ENCODE measurements at places on chromosomes 5 and 9. TPM values are rescaled to one million over a fixed set of nuclear protein-coding genes. Genes with fewer than 3 reads are reported as not detected.
A peak's percentile ranks its signal among the peaks of the same experiment; 100 is the strongest.

DNA sequence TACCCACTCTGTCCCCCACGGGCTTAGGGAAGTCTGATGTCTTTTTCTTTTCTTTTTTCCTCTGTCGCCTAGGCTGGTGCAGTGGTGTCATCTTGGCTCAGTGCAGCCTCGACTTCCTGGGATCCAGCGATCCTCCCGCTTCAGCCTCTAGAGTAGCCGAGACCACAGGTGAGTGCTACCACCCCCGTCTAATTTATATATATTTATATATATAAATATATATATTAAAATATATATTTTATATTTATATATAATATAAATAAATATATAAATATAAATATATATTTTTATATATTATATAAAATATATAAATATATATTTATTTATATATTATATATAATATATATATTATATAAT is 3.3 kb upstream of the ANXA2R start:
- no peak for DNase-seq
- peaks cover 51% of the 10 kb centered on the region for H3K4me1 ChIP-seq
- peak overlapping the region; percentile 84 for H3K4me3 ChIP-seq
- peaks cover 13% of the 10 kb centered on the region for H3K36me3 ChIP-seq
- peak overlapping the region; percentile 96 for H3K27ac ChIP-seq
- H3K27me3 ChIP-seq = no peaks in the 10 kb centered on the region

DNA sequence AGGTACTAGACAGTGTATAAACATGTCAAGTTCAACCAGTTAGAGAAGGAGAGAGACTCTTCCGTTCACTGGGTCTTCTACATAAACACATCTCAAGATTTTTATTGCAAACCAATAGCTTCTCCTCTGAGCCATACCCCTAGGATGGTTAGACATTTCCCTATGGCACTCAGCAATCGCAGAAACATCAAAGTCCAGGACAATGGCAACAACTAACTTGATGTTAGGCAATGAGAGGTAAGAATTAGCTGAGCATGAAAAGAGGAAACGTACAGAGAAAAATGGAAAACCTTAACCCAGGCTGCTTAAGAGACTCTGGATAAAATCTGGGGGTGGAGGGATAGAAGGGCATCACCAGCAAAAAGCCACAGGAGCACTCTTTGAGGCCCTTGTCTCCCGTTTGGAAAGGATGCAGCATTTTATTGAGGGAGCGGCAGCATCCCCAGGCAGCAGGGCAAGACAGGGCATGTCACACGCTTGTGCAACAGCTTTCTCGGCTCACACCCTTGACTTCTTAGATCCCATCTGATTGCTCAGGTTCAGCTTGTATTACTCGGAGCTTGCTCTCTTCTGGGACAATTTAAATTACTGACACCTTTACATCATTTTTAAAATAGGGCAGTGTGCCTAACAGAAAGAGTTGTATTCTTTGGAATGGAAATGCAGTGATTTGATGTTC is 8.6 kb upstream of the PSAT1 start:
- H3K27ac ChIP-seq = no peak overlapping the region
- no peaks in the 10 kb centered on the region for H3K36me3 ChIP-seq
- no peaks in the 10 kb centered on the region for H3K27me3 ChIP-seq

JMY gene
- total RNA-seq = 73.5 TPM

DNA sequence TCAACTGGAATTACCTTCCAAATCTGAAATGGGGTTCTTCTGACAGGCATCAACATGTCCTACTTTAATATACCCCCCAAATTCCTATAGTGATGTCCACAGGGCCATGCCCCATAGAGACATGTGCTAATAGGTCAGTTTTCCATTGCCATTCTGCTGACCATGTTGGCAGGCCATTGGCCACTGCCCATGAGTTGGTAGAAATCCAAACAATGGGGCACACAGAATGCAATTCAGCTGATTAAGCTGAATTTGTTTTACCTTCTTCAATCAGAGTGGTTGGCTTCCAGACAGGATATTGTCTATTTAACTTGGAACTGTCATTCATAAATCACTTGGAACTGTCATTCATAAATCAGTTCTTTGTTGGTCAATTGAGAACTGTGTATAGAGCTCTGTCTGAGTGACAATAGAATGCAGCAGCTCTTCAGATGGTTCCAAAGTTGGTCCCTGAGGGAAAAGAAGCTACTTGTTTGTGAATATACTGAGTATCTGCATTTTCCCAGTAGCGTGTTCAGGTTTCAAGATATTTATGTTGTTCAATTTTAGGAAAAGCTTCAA is 336.9 kb downstream of the DRD1 start:
- H3K4me3 ChIP-seq = no peak overlapping the region
- H3K4me1 ChIP-seq = no peaks in the 10 kb centered on the region
- no peak for DNase-seq

NAIP gene
- 6.8 TPM for total RNA-seq

TMEM215 gene
- not detected for total RNA-seq

DND1 gene
- 2.1 TPM for total RNA-seq

GRCh38 chr9:105296877-105297287 is 52.4 kb downstream of the SLC44A1 start:
- no peak overlapping the region for H3K27ac ChIP-seq
- H3K4me1 ChIP-seq = no peaks in the 10 kb centered on the region
- no peaks in the 10 kb centered on the region for H3K27me3 ChIP-seq
- H3K4me3 ChIP-seq = no peak overlapping the region

GRCh38 chr5:170154297-170154696 is 48.6 kb downstream of the FOXI1 start:
- no peak overlapping the region for H3K27ac ChIP-seq
- no peaks in the 10 kb centered on the region for H3K27me3 ChIP-seq
- H3K36me3 ChIP-seq = no peaks in the 10 kb centered on the region

DNA sequence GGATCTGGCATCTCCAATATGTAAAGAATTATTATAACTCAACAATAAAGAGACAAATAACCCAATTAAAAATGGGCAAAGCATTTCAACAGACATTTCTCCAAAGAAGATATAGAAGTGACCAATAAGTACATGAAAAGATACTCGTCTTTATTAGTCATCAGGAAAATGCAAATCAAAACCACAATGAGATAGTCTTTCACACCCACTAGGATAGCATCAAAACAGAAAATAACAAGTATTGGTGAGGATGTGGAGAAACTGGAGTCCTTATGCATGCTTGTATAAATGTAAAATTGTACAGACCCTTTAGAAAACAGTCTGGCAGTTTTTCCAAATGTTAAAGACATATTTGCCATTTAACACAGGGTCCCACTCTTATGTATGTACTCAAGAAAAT is 39.1 kb upstream of the ITGA1 start:
- H3K4me1 ChIP-seq = peaks cover 14% of the 10 kb centered on the region
- no peak overlapping the region for H3K4me3 ChIP-seq
- DNase-seq = no peak
- H3K36me3 ChIP-seq = no peaks in the 10 kb centered on the region
- H3K27ac ChIP-seq = no peak overlapping the region
- no peaks in the 10 kb centered on the region for H3K27me3 ChIP-seq

TUSC1 gene
- 0.14 TPM for total RNA-seq

DNA sequence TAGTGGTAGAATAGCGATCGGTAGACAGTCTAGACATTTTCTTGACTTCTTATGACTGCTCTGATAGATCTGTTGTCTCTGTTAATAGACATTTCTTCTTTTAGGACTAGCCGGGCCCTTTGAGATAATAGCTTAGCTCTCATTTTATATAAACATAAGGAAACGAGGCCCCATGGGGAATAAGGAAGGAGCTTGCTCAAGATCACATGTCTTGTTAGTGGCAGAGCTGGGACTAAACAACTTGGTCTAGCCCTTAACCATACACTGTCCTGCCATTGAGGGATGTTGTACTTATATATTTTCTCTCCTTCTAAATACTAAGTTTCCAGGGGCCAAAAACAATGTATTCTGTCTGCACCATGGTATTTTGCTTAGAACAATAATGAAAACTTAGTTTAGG is 140.0 kb downstream of the GCNT1 start:
- no peak overlapping the region for H3K27ac ChIP-seq
- H3K36me3 ChIP-seq = no peaks in the 10 kb centered on the region
- H3K4me1 ChIP-seq = no peaks in the 10 kb centered on the region
- DNase-seq = no peak
- no peaks in the 10 kb centered on the region for H3K27me3 ChIP-seq

SLC6A19 gene
- not detected for total RNA-seq

KIF24 gene
- 0.05 TPM for total RNA-seq

- no peak for DNase-seq
- peaks cover 4% of the 10 kb centered on the region for H3K27me3 ChIP-seq
- H3K36me3 ChIP-seq = no peaks in the 10 kb centered on the region
- H3K4me3 ChIP-seq = no peak overlapping the region
Observed at GRCh38 chr5:53262348-53262970, 152.9 kb upstream of the MOCS2 start.

GRCh38 chr9:117744856-117745389 is 40.7 kb downstream of the TLR4 start:
- no peaks in the 10 kb centered on the region for H3K36me3 ChIP-seq
- no peaks in the 10 kb centered on the region for H3K4me1 ChIP-seq
- H3K4me3 ChIP-seq = no peak overlapping the region
- peaks cover 26% of the 10 kb centered on the region for H3K27me3 ChIP-seq
- no peak overlapping the region for H3K27ac ChIP-seq

DNA sequence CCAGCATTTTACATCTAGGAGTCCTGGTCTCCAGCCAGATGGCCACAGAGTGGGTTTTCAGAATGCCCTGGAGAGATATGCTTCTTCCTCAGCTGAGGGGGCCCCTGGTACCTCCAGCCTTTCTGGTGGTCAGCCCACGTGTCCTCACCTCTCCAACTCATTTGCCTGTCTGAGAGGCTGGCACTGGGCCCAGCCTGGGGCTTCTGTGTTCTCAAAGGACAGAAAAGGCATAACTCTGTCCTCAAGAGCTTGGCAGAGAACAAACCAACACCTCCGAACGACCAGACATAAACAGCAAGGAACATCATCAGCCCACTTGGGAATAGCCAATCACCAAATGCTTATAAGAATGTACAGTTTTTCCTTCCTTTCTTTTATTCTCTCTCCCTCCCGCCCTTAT is 17.1 kb downstream of the ENG start:
- peaks cover 7% of the 10 kb centered on the region for H3K4me1 ChIP-seq
- no peak for DNase-seq
- no peak overlapping the region for H3K27ac ChIP-seq
- H3K36me3 ChIP-seq = peaks cover 13% of the 10 kb centered on the region
- H3K27me3 ChIP-seq = no peaks in the 10 kb centered on the region

DNA sequence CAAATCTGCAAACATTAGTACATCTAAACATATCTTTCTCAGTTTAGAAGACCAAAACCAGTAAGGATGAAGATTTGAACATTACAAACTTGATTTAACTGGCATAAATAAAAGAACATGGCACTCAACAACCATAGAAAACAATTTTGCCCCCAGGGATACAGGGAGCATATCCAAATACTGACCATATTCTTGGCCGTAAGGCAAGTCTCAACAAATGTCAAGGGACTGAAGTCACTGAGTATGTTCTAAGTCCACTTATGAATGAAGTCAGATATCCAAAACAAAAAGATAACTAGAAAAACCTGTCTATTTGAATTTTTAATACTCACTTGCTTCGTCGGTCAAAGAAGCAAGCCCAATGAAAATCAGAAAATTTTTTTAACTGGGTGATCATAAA is 14.1 kb downstream of the FEM1C start:
- H3K4me1 ChIP-seq = no peaks in the 10 kb centered on the region
- H3K4me3 ChIP-seq = no peak overlapping the region
- no peak overlapping the region for H3K27ac ChIP-seq
- peaks cover 14% of the 10 kb centered on the region for H3K36me3 ChIP-seq

ADAMTS2 gene
- not detected for total RNA-seq

GRCh38 chr9:37582548-37583157 is 6.5 kb upstream of the FBXO10 start:
- DNase-seq = peak; percentile 63
- H3K36me3 ChIP-seq = peaks cover 48% of the 10 kb centered on the region
- H3K27ac ChIP-seq = no peak overlapping the region
- H3K4me1 ChIP-seq = no peaks in the 10 kb centered on the region
- H3K27me3 ChIP-seq = no peaks in the 10 kb centered on the region
- H3K4me3 ChIP-seq = no peak overlapping the region

DNA sequence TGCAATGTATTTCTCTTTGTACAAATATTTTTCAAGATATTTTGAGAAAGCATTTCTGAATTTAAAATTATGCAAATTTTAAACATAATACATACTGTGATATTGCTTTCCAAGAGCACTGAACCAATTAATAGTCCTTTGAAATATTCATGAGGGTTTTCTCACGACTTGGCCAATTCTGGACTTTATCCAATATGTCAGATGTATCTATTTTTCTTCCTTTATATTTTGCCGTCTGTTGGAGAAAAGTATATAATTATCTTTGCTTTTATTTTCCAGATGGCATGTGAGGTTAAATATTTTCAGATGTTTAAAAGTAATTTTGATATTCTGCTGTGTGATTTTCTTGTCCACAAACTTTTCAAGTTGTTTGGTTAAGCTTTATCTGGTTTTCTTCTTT is 378.9 kb downstream of the SLCO4C1 start:
- H3K27ac ChIP-seq = no peak overlapping the region
- no peak overlapping the region for H3K4me3 ChIP-seq
- DNase-seq = no peak

- no peak for DNase-seq
- H3K27ac ChIP-seq = no peak overlapping the region
- H3K36me3 ChIP-seq = no peaks in the 10 kb centered on the region
Observed at GRCh38 chr9:124756011-124756410, 15.1 kb downstream of the NR6A1 start.

GLDC gene
- total RNA-seq = not detected

- H3K27me3 ChIP-seq = no peaks in the 10 kb centered on the region
- H3K36me3 ChIP-seq = peaks cover 3% of the 10 kb centered on the region
- no peak overlapping the region for H3K27ac ChIP-seq
- DNase-seq = no peak
Observed at GRCh38 chr9:137691646-137692351, 73.0 kb downstream of the EHMT1 start.

DNA sequence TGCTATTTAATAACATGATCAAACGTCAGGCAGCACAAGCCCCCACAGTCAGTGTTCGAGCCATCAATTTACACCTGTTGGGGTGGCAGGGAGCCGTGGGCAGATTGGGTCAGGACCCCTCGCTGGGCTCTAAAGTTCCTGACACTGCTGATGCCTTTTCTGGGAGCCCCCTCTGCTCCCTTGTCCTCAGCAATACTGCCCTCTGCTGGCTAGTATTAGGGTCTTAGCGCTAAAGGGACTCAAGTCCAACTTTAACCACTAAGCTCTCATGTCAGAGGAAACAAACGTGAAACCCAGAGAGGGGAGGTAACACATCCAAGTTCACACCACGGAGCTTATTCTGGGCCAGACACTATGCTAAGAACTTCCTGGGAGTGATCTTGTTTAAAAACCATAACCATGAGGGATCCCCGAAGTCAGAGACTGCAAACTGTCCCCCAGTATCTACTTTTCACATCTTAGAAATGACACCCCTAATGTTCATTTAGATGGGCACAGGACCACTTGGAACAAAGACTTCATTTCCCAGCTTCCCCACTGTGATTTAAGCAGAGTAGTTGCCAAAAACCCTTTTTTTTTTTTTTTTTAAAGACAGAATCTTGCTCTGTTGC is 20.4 kb downstream of the ANKS6 start:
- no peak overlapping the region for H3K4me3 ChIP-seq
- no peaks in the 10 kb centered on the region for H3K27me3 ChIP-seq
- H3K4me1 ChIP-seq = no peaks in the 10 kb centered on the region

RORB gene
- total RNA-seq = not detected
